ENCODE measurements at places on chromosomes 3 and 15.

GRCh38 chr3:42996633-42997075 lies 17.5 kb downstream of the GASK1A start:
- no peak for DNase-seq

GRCh38 chr3:128067489-128067888 lies 15.3 kb downstream of the SEC61A1 start:
- DNase-seq = no peak

DNA sequence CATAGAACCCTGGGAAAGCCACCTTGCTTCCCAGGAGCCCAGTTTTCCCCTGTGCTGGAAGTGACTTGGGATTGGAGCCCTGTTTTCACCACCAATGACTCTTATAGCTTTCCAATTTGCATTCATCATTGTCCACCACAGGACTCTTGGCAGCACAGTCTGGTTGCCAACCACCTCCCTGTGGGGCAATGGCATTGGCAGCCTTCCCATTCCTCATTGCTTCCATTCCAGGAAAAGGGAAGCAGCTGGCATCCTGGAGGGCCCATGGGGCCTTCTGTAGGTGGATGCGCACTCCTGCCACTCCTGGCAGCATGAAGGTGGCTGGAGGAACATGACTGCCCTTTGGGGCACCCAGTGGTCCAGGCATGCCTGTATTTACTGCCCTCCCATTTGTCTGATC lies 57.7 kb downstream of the FEM1B start:
- peak; percentile 90 for DNase-seq

- DNase-seq = no peak
These were observed 151.0 kb upstream of the THBS1 start for GRCh38 chr15:39429898-39430357.

- no peak for DNase-seq
These were observed 54.8 kb downstream of the RASGRF1 start for GRCh38 chr15:79035814-79036213.

GRCh38 chr15:39369768-39370167 lies 211.1 kb upstream of the THBS1 start:
- DNase-seq = no peak

- no peak for DNase-seq
These were observed 589 bp upstream of the GPR27 start for GRCh38 chr3:71752831-71753700.

DNA sequence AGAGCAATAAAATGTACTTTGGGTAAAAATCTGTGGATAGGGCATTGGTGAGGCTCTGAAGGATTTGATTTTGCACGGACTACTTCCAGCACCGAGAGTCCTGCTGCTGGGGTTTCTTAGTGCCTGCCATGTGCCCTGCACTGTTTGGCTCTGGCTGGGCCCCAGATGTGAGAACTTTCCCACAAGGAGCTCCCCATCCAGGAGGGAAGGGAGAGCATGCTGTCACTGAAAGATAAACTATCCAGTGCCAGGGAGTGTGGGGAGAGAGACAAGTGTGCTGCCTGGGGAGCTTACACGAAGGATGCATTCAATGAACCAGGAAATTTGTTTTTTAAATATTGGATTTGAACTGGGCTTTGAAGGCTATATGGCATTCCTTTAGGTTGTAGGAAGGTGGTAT lies 30.2 kb downstream of the LPP start:
- DNase-seq = no peak

DNA sequence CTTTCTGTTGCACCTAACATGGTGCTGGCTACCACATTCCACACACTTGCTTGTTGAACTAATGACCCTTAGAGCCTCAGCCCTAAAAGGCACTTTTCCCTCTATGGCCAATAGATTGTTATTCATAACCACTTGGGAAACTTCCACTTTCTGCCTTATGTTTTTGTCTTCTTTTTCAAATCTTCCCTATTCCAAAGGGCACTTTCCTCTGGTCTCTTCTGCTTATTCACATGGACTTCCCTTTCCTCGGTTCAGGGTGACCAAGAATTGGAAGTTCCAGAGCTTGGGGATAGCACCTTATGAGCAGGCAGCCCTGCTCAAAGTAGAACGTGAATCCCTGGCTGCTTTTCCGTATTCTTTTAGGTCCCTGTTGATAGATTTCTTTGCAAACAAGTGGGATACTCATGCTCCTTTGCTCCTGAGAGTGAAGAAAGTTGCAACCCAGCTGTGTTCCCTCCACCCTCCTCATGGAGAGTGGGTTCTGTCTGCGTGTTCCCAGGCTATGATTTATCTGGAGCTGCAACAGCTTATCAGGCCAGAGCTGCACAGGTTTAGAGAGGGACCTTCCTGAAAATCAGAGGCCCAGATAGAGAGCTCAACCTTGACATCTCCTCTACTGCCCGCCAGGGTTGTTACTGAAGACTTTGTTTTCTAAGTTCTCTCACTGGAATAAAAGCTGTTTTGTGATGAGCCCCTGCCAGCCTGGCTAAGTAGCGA lies 58.8 kb upstream of the MYZAP start:
- DNase-seq = no peak

DNA sequence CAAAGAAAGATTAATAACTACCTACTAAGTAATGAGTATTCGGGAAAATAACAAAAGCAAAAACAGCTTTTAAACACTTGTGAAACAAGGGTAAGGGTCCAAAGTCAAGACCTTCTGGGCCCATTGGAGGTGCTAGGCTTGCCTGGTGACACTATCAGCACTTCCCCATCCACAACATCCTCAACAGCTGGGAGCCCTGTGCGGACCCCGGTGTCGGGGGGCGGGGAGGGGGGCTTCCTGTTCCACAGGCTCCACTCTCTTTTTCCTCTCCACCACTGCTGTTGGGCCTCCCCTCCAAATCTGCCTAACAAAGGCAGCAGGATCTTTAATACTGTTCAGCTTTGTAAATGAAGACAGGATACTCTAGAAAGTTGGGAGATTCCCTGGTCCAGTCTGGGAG lies 21.6 kb downstream of the NGRN start:
- no peak for DNase-seq

GRCh38 chr15:68614286-68615035 lies 35.7 kb downstream of the CORO2B start:
- DNase-seq = no peak

DNA sequence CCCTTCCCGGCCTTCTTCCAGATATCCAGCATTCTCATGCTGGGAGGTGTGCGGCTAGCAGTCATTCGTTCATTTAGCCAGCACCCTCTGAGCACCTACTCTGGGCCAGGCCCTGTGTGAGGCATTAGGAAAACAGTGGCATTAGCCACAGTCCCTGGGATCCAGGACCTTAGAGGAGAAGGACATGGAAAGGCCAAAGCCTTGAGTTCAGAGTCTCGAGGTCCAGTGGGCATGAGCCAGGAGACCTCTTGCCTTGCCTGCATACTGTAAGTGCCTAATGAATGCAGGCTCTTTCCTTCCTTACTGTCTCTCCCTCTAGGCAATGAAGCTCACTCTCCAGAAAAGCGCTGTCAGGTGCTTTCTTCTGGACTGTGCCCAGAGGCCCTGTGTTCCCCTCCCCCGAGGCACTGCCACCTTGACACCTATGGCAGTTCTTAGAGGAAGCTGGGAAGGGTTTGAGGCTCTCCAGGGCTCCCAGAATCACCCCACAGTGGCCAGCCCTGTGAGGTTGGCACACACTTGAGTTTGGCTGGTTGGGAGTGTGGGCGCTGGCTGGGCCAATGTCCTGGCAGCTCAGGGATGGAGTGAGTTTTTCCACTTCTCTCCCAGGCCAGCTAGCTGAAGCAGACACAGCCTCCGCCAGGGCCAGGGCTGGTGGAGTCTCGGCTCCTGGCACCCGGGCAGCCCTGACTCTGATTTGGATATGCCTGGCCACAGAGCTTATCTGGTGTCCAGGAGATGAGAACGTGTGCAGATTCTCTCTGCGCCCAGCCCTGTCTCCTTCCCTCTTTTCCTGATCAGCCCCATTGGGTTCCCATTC lies 5.4 kb downstream of the CORO2B start:
- DNase-seq = peak; percentile 32

- DNase-seq = no peak
These were observed 106.8 kb downstream of the WNT7A start for GRCh38 chr3:13772885-13773745.

- DNase-seq = peak; percentile 35
These were observed at the start of gene ZNF662 for GRCh38 chr3:42906070-42906847. Gene ZNF662, plus strand, starts transcription at chr3:42906142. Its CDS starts 1,973 bp downstream, at chr3:42908115.

Measured in NCI-H446 (cell line).